ENCODE measurements at places on chromosomes 13 and 19. TPM values are rescaled to one million over a fixed set of nuclear protein-coding genes. Genes with fewer than 3 reads are reported as not detected.
A peak's percentile ranks its signal among the peaks of the same experiment; 100 is the strongest.

DNA sequence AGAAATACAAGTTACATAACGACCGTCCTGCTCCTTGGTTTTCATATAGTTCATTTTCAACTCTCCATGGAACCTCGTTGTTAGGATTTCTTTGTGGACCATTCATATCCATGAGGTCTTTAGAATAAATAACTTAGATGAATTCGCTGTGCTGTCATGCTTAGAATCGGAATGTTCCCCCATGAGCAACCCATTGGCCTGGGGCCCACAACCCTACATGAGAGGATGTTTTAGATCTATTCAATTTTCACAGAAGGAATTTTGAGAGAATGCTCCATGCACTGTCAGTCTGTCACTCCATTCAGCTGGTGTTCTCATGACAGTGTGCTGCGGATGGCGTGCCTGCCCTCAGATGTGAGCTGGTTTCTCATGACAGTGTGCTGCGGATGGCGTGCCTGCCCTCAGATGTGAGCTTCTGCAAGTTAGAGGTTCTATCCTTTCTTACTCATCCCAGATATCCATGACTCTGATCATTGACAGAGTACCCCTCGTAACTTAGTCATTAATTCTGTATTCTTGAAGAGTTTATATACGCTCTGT is 1193.1 kb downstream of the EFNB2 start:
- H3K4me3 ChIP-seq = no peak overlapping the region
- no peak for DNase-seq
- no peaks in the 10 kb centered on the region for H3K36me3 ChIP-seq
- H3K4me1 ChIP-seq = no peaks in the 10 kb centered on the region
- no peak overlapping the region for H3K27ac ChIP-seq

TBXA2R gene
- total RNA-seq = 1.1 TPM

GRCh38 chr19:50420127-50420526 is 1.4 kb downstream of the SPIB start:
- H3K27ac ChIP-seq = no peak overlapping the region
- no peak for DNase-seq
- H3K36me3 ChIP-seq = no peaks in the 10 kb centered on the region
- peaks cover 4% of the 10 kb centered on the region for H3K27me3 ChIP-seq
- no peak overlapping the region for H3K4me3 ChIP-seq

GRCh38 chr13:69124996-69125395 is 982.6 kb upstream of the ATXN8OS start:
- no peaks in the 10 kb centered on the region for H3K4me1 ChIP-seq
- H3K27me3 ChIP-seq = no peaks in the 10 kb centered on the region
- no peak overlapping the region for H3K4me3 ChIP-seq
- H3K36me3 ChIP-seq = no peaks in the 10 kb centered on the region
- no peak for DNase-seq

- no peaks in the 10 kb centered on the region for H3K27me3 ChIP-seq
- H3K4me3 ChIP-seq = no peak overlapping the region
- H3K36me3 ChIP-seq = no peaks in the 10 kb centered on the region
- H3K4me1 ChIP-seq = peaks cover 30% of the 10 kb centered on the region
- DNase-seq = no peak
These were observed 15.5 kb downstream of the SMARCA4 start for GRCh38 chr19:10976131-10976892.

DNA sequence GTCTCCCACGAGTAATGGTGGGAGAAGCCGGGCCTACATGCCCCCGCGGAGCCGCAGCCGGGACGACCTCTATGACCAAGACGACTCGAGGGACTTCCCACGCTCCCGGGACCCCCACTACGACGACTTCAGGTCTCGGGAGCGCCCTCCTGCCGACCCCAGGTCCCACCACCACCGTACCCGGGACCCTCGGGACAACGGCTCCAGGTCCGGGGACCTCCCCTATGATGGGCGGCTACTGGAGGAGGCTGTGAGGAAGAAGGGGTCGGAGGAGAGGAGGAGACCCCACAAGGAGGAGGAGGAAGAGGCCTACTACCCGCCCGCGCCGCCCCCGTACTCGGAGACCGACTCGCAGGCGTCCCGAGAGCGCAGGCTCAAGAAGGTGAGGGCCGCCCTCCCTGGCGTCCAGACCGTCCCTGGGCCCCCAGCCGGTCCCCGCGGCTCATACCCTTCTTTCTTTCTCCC is 1.4 kb upstream of the USF2 start:
- H3K4me1 ChIP-seq = no peaks in the 10 kb centered on the region
- no peak for DNase-seq
- peaks cover 22% of the 10 kb centered on the region for H3K36me3 ChIP-seq
- H3K27ac ChIP-seq = peak overlapping the region; percentile 100
- peak overlapping the region; percentile 92 for H3K4me3 ChIP-seq

DNA sequence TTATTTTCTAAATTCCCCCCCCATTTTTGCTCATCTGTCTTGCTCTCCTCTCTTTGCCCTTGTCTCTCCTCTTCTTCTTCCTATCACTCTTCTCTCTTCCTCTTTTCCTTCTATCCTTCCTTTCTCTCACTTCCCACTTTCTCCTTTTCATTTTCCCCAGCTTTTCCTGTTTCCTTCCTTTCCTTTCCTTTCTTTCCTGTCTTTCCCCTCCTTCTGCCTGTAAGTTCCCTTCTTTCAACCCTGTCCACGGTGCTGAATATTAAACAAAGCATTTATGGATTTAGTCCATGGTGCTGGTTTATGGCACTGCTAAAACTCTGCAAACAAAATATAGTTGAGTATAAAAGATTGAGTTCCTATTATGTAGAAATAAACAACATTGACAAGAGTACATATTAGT is 27.6 kb downstream of the SCEL start:
- no peak overlapping the region for H3K27ac ChIP-seq
- H3K4me1 ChIP-seq = no peaks in the 10 kb centered on the region
- no peak overlapping the region for H3K4me3 ChIP-seq
- no peaks in the 10 kb centered on the region for H3K27me3 ChIP-seq
- no peak for DNase-seq
- H3K36me3 ChIP-seq = no peaks in the 10 kb centered on the region
